ENCODE measurements at places on chromosomes 7 and 10.

GRCh38 chr7:16921644-16922257, 40.0 kb upstream of the AGR3 start:
- no peak for DNase-seq

DNA sequence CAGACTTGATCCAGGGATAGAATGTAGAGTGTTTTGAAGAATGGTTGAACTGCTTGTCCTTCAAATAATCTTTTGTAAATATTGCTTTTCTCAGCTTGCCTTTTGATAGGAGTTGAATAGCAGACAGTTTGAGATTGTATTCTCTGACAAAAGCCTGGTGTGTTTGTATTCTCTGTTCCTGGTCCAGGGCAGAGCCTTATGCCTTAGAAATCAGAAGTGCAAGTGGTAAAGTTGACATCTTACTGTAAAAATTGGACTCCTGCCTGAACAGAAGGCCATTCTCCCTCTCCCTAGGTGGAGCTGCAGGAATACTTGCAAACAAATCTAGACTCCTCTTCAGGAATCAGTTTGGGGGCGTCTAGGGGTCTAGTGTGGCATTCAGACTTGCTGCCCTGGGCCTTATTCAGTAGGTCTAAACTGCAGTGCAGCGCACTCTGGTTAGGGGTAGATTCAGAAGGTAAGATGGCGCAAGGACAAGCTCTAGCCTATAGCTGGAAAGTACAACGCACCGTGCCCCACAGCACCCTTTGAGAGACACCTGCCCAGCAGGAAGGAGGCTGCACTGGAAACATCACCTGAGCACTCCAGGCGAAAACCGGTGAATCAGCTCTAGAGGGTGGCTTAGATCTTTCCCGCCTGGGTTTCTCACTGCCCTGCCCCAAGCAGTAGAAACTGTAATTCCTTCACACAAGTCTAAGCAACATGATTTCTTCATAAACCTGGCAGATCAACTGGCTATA, 608.5 kb upstream of the GALNT17 start:
- DNase-seq: no peak

- DNase-seq: no peak
These were observed 90.2 kb upstream of the RPA3 start for GRCh38 chr7:7808626-7809025.

DNA sequence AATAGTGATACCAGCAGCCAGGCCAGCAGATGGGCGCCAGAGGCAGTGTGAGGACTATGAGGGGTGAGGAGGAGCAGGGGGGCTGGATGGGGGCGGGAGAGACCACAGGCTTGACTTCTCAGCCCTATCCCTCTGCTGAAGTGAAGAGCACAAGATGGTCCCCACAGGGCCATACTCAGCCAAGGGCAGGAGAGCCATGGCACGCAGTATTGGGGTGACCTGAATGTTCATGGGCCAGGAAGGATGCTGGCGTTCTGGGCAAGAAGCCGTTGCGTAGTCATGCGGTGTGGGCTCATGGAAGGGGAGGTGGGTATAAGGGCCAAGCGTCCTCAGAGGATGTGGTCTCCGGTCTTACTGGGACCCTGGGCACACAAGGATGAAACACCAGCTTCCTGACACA, 146.3 kb downstream of the PRKAG2 start:
- no peak for DNase-seq

- DNase-seq: no peak
These were observed 226.5 kb upstream of the PITRM1 start for GRCh38 chr10:3398825-3399646.

DNA sequence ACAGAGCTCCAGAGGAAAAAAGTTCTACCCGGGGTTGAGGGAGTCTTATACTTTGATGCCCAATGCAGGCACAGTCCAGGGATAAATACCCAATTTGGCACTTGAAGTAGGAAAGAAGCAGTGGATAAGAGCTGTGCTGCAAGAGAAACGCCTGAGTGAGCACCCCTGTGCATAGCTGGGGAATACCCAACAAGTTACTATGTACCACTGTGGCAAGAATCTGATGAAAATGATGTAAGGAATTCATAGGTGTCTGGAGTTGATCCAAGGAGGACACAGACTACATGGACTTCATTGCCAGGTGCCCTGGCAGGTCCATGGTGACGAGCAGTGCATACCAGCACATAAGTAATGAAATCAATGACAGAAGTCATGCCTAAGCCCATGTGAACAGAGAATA, 183.7 kb upstream of the FEZF1 start:
- no peak for DNase-seq

DNA sequence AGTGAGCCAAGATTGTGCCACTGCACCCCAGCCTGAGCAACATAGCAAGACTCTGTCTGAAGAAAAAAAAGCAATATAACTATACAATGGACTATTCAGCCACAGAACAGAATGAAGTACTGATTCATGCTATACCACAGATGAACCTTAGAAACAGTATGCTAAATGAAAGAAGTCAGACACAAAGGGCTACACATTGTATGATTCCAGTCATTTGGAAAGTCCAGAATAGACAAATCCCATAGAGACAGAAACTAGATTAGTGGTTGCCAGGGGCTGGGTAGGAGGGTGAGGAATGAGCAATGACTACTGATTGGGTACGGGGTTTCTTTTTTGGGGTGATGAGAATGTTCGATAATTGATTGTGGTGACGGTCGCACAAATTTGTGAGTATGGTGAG, 9.6 kb upstream of the CFAP70 start:
- DNase-seq: no peak

DNA sequence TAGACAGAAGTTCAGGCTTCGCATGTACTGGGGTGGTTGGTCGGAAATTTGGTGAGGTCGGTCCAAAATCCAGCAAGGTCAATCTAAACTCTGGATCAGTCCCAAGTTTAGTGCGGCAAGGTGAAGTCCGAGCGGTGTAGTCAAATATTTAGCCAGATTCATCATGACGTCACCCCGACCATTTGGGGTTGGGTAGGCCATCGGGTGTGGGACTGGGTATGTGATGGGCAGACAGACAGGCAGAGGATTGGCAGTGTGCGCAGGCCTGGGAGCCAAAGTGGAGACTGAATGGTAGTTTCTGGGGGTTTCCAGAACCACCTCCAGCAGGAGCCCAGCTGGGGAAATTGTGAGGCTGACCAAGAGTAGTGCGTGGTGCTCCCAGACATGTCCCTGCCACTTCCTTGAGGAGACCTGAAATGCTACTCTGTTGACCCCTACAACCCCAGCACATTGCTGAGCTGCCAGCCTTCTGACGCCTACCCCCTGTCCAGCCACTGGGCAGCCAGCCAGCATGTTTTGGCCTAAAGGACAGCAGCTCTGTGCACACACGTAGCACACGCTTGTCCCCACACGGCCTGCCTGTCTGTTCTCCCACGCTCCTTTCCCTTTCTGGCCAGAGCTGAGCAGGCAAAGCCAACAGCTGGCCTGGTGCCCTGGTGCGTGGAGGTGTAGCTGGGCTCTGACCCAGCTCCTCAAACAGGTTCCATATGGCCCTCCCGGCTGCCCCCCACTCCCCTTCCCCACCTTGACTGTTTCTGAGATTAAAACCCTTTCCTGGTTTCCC, 55.9 kb downstream of the FAM241B start:
- no peak for DNase-seq

GRCh38 chr10:75655791-75656451, 224.5 kb downstream of the LRMDA start:
- DNase-seq: no peak

DNA sequence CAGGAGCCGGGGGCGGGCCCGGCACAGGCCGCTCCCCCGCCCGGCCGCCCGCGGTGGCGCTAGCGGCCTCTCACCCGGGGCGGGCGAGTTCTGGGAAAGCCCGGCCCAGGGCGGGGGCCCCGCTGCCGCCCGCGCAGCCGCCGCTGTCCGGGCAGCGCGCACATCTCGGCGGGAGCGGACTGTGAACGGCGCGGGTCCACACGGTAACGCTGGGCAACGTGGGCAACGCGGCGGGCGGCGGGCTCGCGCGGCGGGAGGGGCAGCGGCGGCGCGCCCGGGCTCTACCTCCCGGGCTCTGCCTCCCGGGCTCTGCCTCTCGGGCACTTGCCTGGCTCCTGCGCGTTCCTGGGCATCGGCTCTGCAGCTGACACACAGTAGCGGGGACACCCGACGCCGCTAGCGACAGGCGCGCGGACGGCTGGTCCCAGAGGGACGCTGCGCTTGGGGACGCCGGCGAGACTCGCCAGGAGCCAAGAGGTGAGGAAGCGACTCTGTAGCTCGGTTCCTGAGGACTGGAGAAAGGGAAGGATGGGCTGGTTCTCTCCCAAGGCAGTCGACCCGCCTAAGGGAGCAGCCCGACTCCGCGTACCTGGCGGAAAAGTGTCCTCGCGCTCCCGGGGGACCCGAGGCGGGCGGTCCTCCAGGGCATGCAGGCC, at the start of gene PLCE1:
Gene PLCE1 (plus strand): TSS at position 150 of the 656 bp plus-strand sequence. CDS start 37,116 bp downstream, outside the sequence.
- no peak for DNase-seq

GRCh38 chr7:154302380-154302779, 250.2 kb downstream of the DPP6 start:
- DNase-seq: no peak

DNA sequence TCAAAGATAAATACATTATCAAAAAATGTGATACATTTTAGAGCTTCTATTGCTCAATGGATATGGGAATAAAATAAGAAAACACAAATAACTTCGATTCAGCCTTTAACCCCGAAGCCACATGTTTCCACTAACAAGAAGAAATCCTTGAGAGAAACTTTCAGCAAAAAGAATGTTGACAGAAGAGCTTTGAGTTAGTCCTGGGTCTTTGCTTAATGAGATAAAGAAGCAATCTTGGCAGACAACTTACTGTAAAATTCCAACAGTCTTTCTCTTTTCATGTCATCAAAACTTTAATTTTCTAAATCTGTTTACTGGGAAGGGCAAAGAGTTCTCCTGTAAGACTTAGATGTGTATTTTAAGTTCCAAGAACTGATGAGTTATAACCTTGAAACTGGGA, 810.2 kb downstream of the CNTNAP2 start:
- DNase-seq: no peak

- DNase-seq: no peak
These were observed 5.2 kb downstream of the ANKRD1 start for GRCh38 chr10:90915766-90916075.

DNA sequence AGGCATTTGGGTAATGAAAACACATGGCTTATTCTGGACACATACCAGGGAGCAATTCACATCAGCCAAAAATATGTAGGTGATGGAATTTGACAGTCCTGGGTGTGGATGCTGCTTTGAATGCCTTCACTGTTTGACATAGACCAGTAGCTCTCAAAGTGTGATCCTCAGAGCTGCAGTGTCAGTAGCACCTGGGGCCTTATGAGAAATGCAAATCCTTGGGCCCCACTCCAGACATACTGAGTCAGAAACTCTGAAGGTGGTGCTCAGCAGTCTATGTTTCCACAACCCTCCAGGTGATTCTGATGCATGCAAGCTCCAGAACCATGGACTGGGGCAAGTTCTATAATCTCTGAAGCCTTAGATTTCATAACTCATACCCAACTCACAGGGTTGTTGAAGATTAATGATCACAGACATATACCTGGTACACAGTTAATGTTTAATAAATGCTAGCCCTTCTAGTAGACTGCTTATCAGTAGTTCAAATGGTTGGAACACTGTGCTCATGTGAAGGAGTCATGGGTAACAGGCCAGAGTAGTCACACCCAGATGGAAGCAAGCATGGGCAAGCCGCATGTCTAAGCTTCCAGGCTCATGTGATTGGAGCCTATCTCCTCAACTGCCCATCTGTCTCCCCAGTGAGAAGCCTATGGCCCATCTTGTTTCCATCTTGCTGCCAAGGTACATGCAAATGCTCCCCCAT, 715.7 kb downstream of the GRID1 start:
- DNase-seq: no peak

GRCh38 chr7:140592964-140593671, 47.5 kb downstream of the DENND2A start:
- DNase-seq: no peak

DNA sequence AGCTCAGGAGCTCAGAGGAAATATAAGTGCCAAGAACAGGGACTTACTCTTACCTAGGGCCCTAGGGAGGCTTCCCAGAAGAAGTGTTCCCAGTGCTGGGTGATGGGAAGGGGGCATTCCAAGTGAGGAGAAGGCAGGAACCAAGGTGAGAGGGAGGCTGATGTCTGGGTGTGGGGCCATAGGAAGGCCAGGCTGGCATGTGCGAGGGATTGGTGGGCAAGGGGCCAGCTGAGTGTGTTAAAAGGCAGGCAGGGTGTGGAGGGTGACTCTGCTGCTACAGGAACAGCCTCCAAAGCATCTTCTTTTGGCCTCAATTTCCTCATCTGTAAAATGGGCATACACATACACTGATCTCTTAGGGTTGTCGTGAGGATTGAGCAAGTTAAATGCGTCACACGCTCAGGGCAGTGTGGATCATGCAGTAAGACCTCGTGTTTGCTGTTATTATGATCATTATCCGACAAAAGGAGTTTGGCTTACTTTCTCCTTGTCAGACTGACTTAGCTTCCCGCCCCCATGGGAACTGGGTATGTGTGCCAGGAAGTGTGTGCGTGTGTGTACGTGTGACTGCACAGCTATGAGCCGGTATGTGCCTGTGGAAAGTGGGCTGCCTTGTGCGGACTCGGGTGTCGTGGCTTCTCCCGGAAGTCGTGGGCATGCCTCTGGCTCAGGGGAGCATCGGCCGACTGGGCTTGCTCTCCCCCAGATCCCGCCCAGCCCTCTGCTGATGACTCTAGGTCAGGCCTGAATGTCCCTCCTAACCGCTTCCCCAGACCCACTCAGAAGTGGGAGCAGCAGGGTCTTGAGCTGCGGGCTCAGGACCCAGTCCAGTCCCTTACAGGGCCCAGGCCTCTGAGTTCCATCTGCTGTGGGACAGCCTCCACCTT, 59.6 kb downstream of the NEURL1 start:
- DNase-seq: no peak

GRCh38 chr10:62582804-62583208, 208.6 kb downstream of the ZNF365 start:
- DNase-seq: no peak

GRCh38 chr10:84360637-84361365, 32.4 kb downstream of the CCSER2 start:
- no peak for DNase-seq

DNA sequence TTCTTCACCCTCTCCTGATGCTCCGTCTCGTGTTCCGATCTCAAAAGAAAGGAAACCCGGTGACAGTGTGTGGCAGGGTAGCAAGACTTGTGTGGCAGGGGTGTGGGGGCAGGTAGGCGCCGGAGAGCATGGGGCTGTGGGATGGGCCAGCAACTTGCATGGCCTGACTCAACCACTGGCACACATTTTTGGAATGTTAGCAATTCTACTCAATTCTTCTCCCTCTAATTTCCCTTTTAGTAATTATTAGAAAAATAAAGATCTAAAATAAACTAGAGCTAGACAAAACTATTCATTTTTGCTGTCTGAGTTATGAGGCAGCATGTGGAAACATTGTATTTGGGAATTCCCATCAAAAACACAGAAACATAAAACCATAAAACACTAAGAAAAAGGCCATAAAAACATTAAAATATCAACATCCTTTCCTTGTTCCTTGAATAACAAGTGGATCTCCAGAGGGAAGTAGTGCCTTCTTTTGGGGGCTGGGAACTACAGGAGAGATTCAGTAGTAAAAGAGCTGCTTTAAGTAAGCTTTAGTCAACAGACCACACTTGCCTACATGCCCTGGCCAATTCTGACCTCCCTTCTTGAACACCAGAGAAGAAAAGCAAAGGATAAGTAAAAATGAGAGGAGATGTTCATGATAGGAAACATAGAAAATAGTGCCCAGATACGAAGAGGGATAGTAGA, 21.8 kb downstream of the SEMA3C start:
- DNase-seq: no peak
